ENCODE measurements at places on chromosomes 2 and 18.
A peak's percentile ranks its signal among the peaks of the same experiment; 100 is the strongest.

- DNase-seq: peak; percentile 54
These were observed at the start of gene SLC8A1 for GRCh38 chr2:40451918-40452605. Gene SLC8A1, minus strand, starts transcription at chr2:40452090.

DNA sequence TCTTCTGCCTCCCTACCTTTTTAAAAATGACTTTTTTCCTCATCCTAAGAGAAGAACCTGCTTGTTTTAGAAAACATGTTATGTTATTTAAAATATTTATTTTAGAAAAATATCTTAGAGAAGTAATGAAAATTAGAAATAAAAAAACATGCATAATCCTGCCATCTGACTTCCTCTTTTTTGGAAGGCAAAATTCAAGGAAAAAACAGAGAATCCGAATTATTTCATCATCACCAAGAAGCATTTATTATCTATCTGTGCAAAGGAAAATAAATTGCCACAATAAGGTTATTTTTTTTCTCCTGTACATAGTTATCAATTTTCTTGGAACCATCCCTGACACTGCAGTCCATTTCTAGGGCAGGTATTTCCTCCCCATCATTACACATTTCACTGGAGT is 14.4 kb downstream of the SLC39A6 start:
- DNase-seq: no peak

DNA sequence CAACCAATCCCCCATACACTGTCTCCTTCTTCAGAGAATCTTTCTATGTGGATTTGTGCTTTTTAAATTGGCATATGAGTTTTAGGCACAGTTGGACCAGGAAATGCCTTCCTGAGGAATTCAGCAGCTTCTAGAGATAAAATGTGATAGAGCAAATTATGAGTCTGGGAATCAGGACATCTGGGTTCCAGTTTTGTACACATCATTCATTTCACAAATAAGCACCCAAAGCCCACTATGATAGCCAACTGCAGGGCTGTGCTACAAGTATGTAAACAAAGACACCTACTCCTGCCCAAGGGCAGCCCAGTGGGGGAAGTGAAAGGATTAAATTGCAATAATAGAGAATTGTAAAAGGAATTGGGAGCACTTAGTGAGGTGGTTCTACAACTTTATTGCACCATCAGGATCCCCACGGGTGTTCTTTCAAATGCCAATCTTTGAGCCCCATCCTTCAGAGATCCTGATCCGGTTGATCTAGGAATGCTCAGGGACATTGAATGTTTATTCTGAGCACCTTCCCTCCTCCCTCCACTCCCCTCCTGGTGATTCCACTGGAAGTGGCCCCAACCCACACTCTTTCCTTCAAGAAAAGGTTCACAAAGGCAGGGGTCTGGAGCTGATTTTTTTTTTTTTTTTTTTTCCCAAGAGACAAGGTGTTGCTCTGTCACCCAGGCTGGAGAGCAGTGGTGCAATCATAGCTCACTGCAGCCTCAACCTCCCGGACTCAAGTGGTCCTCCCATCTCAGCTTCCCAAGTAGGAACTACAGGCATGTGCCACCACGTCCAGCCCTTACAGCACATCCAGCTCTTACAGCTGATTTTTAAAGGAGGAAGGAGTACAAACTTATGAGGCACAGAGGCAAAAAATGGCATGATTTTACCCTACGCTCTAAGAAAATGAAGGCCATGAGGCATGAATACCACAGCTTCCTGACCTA is 11.1 kb upstream of the KCMF1 start:
- DNase-seq: peak; percentile 13

- no peak for DNase-seq
These were observed 157.8 kb upstream of the HDAC4 start for GRCh38 chr2:239558661-239559060.

- no peak for DNase-seq
These were observed 14.6 kb downstream of the RAB31 start for GRCh38 chr18:9722691-9723090.

DNA sequence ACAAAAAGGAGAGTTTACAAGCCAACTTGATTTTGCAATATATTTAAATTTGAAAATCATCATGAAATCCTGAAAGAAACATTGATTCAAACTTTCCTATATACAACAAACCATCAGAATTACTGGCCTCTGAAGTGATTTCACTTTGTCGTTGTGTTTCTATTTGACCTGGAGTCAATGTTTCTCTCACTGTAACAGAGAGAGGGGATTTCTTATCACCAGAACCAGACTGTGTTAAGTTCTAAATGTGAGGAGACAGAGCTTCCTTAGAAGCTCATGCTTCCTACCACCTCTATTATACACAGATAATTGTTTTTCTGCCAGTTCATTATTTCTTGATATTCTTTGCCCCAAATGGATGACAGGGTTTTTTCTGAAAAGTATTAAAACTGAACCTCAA is 245.0 kb upstream of the RND3 start:
- no peak for DNase-seq

GRCh38 chr2:180647621-180648020 is 332.8 kb upstream of the UBE2E3 start:
- DNase-seq: no peak

DNA sequence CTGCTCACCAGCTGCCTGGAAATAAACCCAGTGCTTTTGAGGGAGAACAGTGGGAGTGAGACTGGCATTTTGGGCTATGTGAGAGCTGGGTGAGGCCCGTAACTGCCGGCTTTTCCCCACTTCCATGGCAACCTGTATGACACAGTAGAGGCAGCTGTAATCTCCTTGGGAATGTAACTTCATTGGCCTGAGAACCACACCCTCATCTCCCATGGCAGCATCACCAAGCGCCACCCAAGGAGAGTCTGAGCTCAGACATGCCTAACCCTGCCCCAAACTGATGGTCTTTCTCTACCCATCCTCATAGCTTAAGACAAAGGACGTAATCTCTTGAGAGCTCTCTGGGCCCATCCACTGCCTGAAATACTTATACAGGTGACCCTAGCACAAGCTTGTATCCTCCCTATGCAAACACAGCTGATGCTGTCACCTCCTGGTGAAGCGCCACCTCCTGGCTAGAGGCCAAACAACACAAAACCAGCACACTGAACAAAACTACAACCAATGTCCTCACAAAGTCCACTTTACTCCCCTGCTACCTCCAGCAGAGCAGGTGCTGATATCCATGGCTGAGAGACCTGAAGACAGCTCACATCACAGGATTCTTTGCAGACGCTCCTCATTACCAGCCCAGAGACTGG is 763.4 kb upstream of the NRXN1 start:
- DNase-seq: no peak

DNA sequence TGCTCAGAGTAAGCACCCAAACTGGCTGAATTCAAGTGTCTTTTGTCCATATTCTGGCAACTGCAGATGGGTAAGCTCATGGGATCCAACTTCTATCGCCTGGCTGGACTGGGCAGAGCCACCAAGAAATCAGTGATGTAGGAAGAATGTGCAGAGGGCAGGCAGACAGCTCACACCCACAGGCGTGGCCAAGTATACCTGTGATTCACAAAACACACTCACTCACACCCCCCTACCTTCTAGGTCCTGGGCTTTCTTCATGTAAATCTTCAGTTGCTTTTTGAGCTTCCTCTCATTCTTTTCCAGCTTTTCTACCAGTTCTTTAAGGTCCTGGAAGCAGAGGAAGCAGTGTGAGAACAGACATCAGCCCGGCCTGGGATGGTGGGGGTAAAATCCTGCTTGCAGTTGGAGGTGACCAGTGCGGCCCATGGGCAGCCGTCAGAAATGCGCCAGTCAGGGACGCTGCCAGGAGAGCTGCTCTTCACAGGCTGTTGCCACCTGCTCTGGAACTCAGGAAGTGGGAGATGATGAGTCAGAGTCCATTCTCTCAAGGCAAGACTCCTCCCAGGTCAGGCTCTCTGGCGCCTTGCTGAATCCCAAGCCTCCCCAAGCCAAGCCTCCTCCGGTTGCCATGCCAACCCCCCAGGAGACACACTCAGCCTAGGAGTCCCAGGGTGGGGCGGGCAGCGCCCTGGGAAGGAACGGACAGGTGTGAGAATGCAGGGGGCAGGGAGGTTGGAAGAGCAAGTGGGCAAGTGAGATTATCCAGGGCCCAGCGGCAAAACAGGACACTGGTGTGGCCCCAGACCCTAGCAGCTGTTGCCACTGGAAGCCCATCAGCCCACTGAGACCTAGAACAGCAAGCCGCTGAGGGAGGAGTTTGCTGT is 36.2 kb upstream of the ACAA2 start:
- DNase-seq: peak; percentile 93

GRCh38 chr2:13260402-13260801 is 543.7 kb downstream of the TRIB2 start:
- DNase-seq: no peak

DNA sequence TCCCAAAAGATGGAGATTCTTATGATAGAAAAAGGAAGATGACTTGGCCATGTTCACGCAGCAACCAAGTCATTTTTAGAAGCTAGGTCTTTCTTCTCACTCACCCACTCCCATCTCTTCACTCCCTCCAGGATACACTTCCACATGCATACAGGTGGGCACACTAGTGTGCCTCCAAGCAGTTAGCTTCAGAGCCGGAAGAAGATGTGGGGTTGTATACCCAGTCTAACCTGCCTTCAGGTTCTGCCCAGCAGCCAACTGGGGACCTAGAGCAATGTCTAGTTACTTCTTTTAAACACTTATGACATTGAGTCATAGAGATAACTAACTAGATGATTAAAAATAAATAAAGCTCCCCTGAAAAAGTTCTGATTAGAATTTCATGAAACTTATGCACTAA is 21.8 kb upstream of the TANK start:
- DNase-seq: no peak

DNA sequence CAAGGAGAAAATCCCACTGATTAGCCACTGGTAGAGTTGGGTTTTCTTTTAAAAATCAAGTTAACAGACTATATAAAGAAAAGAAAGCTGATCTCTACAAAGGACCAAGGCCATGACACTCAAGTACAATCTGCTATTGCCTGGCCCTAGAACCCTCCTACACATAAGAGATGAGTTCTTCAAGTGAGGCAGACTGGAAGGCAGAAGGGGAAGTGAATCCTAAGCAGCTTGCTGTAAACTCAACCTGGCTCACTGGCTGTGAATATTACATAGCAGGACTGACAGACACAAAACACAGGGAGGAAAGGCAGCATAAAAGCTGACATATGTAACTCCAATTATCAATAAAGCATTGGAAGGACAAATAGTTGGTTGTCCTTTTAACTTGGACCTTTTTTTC is 65.4 kb downstream of the TRIP12 start:
- DNase-seq: no peak

DNA sequence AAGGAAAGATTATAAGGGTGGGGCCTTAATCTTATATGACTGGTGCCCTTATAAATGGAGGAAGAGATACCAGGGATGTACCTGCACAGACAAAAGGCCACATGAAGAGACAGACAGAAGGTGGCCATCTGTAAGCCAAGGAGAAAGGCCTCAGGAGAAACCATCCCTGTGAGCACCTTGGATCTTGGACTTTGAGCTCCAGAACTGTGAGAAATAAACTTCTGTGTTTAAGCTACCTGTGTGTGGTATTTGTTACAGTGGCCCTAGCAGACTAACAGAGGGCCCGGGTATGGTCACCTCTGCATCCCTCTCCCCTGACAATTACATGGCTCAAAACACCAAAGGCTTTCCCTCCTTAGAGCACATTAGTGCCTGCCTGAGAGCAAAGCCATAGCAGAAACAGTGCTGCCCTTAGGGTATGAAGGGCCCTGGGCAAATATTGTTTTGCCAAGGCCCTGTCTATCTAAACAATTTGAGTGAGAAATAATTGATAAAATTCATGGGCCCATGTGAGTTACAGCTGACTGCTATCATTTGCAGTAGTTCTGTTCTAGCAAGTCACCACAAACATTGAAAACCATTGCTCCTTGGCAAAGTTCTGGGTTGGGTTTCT is 109.3 kb upstream of the MYCN start:
- no peak for DNase-seq

GRCh38 chr2:19649785-19650380 is 251.9 kb downstream of the TTC32 start:
- no peak for DNase-seq

DNA sequence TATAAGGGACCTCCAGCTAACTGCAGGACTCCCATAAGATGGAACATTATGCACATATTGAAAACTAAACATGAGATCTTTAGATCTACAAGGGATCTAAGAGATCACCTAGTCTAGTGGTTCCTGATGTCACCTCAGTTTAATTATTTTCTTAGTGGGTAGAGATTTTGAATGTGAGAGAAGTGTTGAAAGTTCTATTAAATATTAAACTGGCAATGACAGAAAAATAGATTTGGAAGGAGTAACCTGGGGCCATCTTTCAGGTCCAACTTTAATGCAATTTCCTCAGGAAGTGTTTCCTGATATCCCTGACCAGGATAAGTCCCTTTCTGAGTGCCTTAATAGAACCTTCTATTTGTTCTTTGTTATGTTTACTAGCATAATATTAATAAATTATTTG is 29.1 kb upstream of the CPS1 start:
- DNase-seq: no peak

- peak; percentile 37 for DNase-seq
These were observed 265.3 kb downstream of the SETBP1 start for GRCh38 chr18:44945888-44946401.

DNA sequence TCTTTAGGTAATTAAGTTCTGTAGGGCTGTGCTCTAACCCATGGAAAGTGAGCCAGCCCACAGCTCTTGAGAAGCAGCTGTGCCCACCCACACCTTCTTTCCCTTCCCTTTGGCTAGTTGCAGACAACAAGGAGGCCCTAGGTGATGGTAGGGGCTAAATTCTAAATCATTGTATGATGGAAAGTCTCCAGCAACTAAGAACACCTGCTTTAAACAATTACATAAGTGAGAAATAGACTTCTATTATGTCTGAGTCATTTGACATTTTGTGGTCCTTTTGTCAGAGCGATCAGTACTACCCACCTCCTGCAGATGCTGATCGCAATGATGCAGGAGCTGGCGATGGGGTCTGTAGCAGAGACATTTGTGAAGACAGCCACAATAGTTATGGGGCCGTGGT is 79.6 kb downstream of the TEX51 start:
- no peak for DNase-seq

DNA sequence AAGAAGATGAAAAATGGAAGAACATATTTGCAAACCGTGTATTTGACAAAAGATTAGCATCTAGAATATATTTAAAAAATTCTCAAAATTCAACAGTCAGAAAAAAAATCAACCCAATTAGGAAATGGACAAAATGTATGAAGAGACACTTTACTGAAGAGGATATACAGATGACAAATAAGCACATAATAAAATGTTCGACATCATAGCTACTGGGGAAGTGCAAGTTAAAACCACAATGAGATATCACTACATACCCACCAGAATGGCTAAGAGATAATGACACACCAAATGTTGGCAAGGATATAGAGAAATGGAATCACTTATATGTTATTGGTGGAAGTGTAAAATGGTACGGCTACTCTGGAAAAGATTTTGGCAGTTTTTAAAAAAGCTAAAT is 11.7 kb upstream of the NUP35 start:
- DNase-seq: no peak

All from NCI-H1105 treated with DMSO at 0.1 percent for 48 hours (cell line).